Cerebellar nuclear complex (tissue), 1 donor: ENCODE measurements at places on chromosomes 6 and 20.

DNA sequence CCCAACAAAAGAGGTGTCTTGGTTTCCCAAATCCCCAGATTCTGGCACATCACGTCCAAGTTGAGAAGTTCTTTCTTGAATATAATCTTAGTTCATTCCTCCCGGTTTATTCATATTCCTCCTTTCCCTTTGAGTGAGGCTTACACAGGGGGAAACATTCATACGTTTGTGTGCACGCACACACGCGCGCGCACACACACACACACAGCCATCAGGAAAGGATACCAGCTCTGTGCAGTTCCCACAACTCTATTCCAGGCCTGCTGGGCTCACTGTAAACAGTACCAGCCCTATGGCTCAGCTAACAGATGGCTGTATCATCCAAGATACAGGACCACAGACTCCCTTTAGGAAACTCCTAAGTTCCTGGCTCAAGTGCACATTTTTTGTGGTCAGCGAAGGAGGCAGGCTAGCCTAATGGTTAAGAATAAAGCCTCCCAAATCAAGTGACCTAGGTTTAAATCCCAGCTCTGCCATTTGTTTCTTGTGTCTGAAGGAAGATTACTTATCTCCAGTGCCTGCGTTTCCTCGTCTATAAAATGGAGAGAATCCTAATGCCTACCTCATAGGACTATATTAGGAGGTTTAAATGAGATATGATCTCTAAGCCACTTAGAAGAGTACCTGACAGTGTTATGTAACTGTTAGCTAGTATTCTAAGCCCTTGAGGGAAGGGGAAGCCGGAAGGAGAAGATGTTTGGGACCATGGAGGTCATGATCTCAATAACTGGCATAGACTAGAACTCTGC is 3.7 kb upstream of the TAF8 start:
- no peak for DNase-seq

DNA sequence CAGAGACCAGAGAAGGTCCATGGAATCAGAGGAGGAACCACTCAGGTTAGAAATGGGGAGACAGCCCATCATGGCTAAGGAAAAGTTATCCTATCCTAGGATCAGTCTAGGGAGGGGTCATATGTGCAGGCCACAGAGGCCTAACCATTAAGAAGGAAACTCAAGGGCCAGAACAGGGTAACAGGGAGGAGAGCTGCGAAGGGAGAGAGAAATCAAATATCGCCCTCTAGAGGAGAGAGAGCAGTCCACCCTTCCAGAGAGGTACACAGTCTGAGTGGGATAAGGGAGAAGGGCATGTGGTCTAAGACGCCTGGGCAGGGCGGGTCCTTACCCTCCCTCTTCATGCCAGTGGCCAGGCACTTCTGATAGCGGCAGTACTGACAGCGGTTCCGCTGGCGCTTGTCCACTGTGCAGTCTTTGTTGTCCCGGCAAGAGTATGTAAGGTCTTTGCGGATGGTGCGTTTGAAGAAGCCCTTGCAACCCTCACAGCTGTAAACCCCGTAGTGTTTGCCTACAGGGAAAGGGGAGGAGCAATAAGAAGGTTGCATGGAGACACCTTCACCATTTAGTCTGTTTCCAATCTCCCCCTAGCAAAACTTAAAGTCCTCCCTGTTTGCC is 2.9 kb downstream of the RXRB start:
- no peak for DNase-seq

GRCh38 chr6:142819603-142820337 is 125.2 kb downstream of the HIVEP2 start:
- no peak for DNase-seq

DNA sequence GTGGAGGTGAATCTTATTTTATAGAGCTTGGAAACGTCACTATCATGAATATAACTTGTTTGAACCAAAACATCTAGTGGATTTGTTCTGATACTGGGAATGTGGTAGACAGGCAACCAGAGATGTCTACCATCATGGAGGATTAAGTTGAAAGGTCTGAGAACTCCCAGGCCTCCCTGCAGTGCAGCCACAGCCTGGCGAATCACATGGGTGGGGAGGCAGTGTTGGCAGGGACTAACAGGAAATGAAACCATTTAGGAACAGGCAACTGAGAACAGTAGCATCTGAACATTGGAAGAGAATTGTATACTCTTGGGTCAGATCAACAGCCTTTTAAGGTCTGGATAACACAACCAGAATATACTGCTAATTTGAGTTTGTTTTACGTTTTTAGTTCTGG is 22.3 kb upstream of the CEP162 start:
- no peak for DNase-seq

GRCh38 chr6:89433252-89434149 is 549 bp downstream of the ANKRD6 start:
- peak; percentile 52 for DNase-seq

GRCh38 chr20:5535125-5535756 is 215.0 kb upstream of the SHLD1 start:
- no peak for DNase-seq

- DNase-seq, result no peak
Measured at GRCh38 chr6:127641905-127642304, 64.9 kb downstream of the C6orf58 start.

- no peak for DNase-seq
Measured at GRCh38 chr20:51126337-51126736, 103.4 kb upstream of the KCNG1 start.

- DNase-seq, result no peak
Measured at GRCh38 chr20:12305188-12305950, 387.7 kb downstream of the BTBD3 start.

GRCh38 chr6:25173246-25173645 is 105.9 kb upstream of the CARMIL1 start:
- no peak for DNase-seq

- no peak for DNase-seq
Measured at GRCh38 chr20:12847872-12848271, 160.9 kb upstream of the SPTLC3 start.

DNA sequence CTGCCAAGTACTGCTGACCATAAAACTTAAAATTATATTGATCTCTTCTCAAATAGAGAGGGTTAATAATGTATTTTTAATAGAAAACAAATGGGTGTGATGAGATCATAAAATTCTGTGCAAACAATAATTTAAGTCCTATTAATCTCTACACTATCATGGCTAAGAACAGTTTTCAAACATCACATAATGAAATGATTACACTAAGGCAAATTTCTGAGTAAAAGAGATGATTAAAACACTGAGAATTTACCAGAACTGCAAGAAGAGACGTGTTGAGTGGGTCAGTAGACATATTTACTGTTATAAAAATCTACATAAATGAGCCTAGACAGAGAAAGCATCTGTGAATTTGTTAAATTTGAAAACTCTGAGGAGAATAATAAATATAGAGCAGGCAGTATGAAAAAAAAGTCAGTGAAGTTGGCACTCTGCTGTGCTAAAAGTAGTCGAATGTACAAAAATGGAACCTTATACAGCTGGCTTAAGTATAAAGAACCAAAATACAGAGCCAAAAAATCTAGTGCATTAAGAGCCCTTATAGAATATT is 302.6 kb upstream of the MANEA start:
- no peak for DNase-seq

- DNase-seq, result no peak
Measured at GRCh38 chr6:157774153-157775135, 48.6 kb upstream of the SNX9 start.

GRCh38 chr6:168166627-168167026 is 87.6 kb upstream of the FRMD1 start:
- no peak for DNase-seq

DNA sequence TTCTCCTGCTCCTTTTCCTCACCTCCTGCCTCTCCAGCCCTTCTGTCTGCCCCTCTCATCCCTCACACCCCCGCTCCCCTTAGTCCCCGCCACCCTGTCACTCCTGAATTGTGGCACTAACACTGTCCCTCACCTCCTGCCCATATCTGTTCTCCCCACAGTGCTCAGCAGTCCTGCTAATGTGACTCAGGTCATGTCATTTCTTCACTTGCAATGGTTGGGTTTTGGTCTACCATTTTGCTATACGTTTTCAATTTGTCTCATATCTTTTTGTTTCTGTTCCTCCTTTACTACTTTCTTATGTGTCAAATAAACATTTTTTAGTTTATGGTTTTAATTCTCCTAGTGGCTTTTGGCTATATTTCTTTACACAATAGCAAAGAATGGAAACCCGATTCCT is 1.3 kb upstream of the HLA-B start:
- DNase-seq, result no peak

DNA sequence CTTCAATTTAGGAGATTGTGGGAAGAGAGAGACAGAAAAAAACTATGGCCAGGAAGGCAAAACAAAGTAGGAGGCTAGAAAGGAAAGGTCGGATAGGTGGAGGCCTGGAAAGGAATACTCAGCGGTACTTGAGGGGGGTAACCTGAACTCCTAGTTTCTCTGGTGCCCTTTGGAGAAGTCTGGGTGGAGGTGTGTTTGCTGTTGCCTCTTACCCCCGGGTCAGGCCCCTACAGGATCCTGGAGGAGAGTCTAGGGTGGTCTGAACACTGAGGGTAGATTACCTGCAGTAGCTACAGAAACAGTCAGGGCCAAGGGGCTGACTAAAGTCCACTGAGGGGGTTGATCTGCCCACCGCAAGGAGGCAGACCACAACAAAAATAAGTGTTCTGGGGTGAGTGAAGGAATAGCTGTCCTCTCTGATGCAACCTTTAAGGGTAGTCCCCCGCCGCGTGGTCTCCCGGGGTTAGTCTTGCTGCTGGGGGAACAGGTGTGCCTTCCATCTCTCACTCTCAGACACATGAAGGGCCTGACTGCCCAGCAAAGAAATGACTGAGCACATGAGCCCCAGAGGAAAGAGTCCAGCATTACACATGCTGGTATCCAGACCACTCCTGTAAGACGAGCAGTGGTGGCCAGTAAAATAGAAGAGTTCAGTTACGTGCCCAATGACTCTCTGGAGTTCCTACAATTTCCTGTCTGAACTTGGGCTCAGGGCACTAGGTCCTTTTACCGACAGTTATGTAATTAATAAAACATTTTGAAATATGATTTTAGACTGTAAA is 59.5 kb downstream of the MTHFD1L start:
- DNase-seq, result no peak
